ENCODE measurements at places on chromosomes 7 and 10. TPM values are rescaled to one million over a fixed set of nuclear protein-coding genes. Genes with fewer than 3 reads are reported as not detected.

ADIRF gene
- total RNA-seq: not detected

AFAP1L2 gene
- 1.3 TPM for total RNA-seq

DNA sequence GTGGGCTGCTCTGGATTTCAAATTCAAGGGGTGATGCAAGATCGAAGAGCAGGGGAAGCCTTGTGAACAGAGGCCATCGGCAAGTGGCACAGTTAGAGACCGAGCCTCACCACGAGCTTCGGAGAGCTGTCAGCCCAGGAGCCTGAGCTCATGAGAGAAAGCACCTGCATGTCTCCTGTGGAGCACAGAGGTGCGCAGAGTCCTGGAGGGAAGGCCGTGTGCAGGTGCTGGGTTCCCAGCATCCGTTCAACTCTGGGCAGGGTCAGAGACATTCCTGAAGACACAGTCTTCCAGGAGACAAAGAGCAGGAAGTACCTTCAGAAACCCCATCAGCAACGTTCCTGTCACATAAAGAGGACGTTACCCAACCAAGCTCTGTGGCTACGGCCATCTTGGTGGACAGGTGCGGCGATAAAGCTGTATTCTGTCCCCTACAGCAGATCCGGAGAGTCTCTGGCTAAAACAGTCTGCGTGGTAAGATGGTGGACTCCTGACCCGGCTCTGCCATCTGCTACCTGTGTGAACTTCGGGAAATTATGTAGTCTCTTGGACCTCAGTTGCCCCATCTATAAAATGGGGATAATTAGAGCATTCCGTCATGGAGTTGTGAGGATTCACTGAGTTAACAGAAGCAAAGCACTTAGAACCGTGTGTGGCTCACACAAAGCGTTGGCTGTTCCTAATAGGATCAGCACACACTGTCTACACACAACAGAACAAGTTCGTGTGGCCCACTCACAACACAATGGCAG is 40.6 kb downstream of the NOD1 start:
- no peak for DNase-seq

- DNase-seq: no peak
Observed at GRCh38 chr7:139482662-139483466, 609 bp downstream of the KLRG2 start.

DNA sequence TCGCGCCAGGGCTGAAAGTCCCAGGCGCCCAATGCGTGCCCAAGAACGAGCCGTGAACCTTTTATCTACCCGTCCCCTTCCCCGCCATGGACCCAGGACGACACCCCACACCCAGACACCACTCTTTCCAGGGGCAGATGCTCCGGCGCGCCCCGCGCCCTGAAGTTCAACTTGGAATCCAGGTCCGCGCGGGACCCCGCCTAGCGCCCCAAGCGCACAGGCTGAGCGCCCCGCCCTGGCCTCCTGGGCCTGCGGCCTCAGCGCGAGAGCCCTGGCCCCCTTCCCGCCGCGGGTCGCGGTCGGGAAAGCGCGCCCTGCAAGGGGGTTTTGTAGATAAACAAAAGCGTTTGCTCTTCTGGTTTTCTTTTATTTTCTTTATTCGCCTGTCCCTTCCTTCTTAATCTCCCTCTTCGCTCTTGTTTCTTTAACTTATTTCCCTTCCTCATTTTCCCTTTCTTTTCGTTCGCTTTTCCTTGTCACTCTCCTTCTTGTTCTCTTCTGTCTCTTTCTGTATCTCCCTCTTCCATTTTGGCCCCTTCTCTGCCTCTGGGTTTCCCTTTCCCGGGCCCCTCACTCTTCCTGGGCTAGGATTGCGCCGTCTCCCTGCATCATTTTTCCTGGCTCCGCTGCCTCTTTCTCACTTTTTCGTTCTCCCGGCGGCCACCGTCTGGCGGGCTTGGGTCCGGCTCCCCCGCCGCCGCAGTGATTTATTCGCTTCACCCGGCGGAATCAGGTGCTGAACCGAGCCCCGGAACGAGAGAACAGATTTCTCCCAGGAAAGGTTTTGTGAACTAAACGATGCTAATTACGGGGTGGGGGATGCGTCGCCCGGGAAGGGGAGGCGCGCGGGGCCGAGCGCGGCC is 15.3 kb upstream of the PAX2 start:
- DNase-seq: no peak

Measured in H4 (cell line).